ENCODE measurements at places on chromosomes 3 and 15.
A peak's percentile ranks its signal among the peaks of the same experiment; 100 is the strongest.

GRCh38 chr3:42711491-42712343 is 9.1 kb upstream of the HHATL start:
- DNase-seq, result no peak

- no peak for DNase-seq
These were observed 70.5 kb downstream of the LRTM1 start for GRCh38 chr3:54857343-54857742.

GRCh38 chr15:46174122-46174521 is 539.3 kb downstream of the SQOR start:
- DNase-seq, result no peak

DNA sequence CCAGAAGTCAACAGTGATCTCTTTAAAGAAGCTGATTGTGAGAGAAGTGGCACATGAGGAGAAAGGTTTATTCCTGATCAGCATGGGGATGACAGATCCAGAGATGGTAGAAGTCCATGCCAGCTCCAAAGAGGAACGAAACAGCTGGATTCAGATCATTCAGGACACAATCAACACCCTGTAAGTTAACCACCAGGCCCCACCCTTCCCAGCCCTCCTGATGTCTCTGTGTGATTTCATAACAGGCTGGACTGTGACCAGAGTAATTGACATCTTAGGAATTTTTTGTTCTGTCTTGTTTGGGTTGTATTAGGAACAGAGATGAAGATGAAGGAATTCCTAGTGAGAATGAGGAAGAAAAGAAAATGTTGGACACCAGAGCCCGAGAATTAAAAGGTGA is 67.7 kb downstream of the KLHL25 start:
- DNase-seq, result no peak

- DNase-seq, result no peak
These were observed 12.0 kb upstream of the DAPK2 start for GRCh38 chr15:64058279-64058678.

- DNase-seq, result no peak
These were observed 36.5 kb upstream of the SPTBN5 start for GRCh38 chr15:41930221-41930866.

- DNase-seq, result no peak
These were observed 982.2 kb upstream of the EPHA6 start for GRCh38 chr3:95832146-95832545.

- DNase-seq, result no peak
These were observed 88.6 kb upstream of the SPATA12 start for GRCh38 chr3:56971816-56972215.

DNA sequence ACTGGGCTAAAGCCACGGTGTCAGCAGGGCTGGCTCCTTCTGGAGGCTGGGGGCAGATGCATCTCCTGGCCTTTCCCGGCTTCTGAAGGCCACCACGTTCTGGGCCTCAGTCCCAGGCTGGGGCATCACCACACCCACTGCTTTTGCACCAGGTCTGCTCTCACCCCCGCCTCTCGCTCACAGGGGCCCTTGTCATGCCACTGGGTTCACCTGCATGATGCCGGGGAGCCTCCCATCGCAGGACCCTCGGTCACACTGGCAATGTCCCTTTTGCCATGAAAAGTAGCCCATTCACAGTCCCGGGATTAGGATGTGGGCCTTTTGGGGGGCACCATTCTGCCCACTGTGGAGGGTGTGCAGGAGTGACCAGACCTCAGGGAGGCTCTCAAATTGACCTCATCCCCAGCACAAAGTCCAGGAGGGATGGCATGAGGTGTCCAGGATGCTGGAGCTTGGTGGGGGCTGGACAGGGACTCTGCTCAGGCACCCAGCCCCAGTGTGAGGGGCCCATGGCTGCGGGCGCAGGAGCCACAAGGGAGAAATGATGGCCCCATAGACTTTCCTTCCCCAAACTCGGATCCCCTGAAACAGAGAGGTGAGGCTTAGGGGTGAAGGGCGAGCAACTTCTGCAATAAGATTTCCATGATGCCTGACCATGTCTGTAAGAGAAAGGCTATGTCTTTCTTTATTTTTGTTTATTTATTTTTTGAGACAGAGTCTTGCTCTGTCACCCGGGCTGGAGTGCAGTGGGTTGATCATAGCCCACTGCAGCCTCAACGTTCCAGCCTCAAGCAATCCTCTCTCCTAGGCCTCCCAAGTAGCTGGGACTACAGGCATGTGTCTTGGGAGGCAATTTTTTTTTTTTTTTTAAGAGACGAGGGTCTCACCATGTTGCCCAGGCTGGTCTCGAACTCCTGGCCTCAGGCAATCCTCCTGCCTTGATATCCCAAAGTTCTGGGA is 189.1 kb downstream of the GOLGA6L6 start:
- no peak for DNase-seq

DNA sequence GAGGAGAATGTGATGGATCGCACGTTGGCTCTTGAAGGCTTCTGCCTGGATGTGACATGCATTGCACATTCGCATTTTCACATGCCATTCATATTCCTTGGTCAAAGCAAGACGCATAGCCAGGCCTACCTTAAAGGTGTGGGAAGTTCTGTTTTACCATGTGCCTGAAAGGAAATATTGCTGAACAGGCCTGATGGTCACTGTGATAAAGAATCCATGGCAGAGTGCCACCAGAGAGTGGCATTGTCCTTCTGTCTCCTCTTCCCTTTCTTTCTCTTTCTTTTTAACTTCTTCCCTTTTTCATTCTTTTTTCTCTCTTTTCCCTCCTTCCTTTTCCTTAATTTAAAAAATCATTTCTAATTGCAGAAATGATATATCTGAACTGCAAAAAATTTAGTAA is 15.9 kb upstream of the MITF start:
- no peak for DNase-seq

- no peak for DNase-seq
These were observed 15.0 kb downstream of the CEP152 start for GRCh38 chr15:48795901-48796300.

DNA sequence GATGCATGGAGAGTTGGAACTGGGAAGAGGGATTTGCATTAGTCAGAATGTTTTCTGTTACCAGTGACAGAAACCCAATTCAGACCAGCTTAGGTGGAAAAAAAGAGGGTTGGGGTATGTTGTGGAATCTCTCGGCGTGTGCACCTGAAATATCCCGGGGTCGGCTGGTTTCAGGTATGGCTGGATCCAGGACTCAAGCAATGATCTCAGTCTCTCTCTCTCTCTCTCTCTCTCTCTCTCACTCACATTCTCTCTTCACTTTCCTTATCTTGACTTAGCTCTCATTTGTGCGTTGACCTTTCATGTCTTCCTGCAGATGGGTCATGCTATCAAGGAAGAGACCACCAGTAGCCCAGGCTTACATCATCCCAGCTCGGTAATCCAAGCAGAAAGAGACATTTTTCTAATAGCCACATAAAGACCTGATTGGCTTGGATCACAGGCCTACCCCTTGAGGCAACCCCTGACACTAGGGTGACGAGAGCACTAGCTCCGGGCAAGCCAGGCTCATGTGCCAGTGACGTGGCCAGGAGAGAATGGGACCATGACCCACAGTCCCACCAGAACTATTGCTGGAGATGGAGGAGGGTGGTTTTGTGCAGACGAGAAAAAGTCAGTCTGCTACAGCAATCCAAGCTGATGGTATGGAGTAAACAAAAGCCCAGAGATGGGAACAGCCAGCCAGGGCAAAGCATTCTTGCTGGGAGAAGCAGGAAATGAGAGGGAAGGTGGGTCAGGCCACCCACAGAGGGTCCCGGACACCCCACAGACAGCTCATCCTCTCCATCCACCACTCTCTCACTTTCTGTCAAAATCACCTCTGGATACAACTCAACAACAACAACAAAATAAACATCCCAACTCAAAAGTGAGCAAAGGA is 91.7 kb downstream of the CHSY1 start:
- no peak for DNase-seq

DNA sequence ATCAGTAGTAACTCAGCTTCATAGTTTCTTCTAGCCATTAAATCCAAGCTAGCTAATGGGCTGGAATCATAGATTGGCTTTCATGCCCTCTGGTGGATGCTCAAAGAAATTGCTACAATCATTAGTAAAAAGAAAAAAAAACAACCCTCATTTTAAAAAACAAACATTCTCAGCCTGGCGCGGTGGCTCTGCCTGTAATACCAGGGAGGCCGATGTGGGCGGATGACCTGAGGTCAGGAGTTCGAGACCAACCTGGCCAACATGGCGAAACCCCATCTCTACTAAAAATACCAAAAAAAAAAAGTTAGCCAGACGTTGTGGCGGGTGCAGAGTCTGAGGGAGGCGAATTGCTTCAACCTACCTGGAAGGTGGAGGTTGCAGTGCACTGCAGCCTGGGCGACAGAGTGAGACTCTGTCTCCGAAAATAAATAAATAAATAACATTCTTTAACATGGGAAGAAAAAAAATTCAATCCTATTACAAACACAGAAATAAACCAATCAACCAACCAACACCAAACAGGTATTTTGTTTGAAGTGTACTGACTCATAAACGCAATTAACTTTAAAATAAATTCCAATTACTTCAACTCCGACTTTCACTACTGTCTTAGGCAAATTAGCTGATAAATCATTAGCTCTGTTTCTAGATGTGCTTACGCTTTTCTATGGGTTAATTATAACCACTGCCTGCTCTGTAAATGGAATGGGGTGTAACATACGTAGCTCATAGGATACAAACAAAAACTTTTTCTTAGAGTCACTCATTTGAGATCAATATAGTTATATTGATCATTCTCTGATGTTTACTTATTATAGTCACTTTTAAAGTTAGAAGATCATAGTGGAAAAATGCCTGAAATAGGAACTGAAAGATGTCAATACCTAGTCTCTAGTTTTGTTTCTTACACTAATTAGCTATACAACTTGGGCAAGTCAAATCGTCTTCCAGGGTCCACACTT is 24.9 kb downstream of the TMEM207 start:
- DNase-seq, result peak; percentile 46

- no peak for DNase-seq
These were observed 89.5 kb downstream of the CHRNA7 start for GRCh38 chr15:32119694-32120330.

GRCh38 chr15:41408234-41408641 is 5.9 kb upstream of the NDUFAF1 start:
- no peak for DNase-seq

- no peak for DNase-seq
These were observed 302.7 kb downstream of the AGBL1 start for GRCh38 chr15:86382341-86382740.

GRCh38 chr3:17352620-17353019 is 389.8 kb downstream of the TBC1D5 start:
- DNase-seq, result no peak

GRCh38 chr3:179872842-179873241 is 163.9 kb downstream of the PEX5L start:
- DNase-seq, result no peak

- DNase-seq, result no peak
These were observed 37.7 kb upstream of the PARL start for GRCh38 chr3:183922421-183922820.

GRCh38 chr15:58519516-58519915 is 87.7 kb downstream of the LIPC start:
- DNase-seq, result no peak

GRCh38 chr3:175335229-175335628 is 476.1 kb downstream of the NAALADL2 start:
- DNase-seq, result no peak

GRCh38 chr3:61983479-61983878 is 389.9 kb downstream of the FEZF2 start:
- no peak for DNase-seq

DNA sequence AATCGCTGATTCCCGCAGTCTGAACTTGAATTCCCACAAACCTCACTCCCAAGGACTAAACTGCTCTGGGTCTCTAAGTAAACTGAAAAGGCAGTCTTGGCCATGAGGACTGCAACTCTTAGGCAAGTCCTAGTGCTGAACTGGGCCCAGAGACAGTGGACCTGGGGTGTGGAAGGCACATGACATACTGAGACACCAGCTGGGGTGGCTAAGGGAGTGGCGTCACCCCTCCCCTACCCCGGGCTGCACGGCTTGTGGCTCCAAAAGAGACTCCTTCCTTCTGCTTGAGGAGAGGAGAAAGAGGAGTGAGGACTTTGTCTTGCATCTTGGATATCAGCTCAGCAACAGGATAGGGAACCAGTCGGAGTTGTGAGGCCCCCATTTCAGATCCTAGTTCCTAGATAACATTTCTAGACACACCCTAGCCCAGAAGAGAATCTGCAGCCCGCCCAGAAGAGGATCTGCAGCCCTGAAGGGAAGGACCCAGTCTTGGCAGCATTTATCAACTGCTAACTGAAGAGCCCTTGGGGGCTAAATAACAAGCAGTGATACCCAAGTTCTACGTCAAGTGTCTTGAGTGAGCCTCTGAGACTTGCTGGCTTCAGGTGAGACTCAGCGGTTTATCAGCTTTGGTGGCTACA is 110.7 kb upstream of the C3orf80 start:
- DNase-seq, result no peak

GRCh38 chr3:37660782-37661181 is 200.9 kb upstream of the CTDSPL start:
- no peak for DNase-seq

- no peak for DNase-seq
These were observed 29.0 kb downstream of the CCR3 start for GRCh38 chr3:46271209-46271745.

- DNase-seq, result no peak
These were observed 92.1 kb downstream of the DTWD1 start for GRCh38 chr15:49712846-49713450.

All from CD4-positive, alpha-beta T cell treated with Interleukin-21 for 1 hour (primary cell).